NCI-H460 (cell line): ENCODE measurements at places on chromosomes 13 and 19. TPM values are rescaled to one million over a fixed set of nuclear protein-coding genes. Genes with fewer than 3 reads are reported as not detected.

GRCh38 chr19:2034729-2035589, 16.1 kb downstream of the MKNK2 start:
- no peak for DNase-seq

- no peak for DNase-seq
Measured at GRCh38 chr13:97257228-97257755, 35.2 kb downstream of the MBNL2 start.

TNNT1 gene
- total RNA-seq = 18.6 and 25.1 TPM in 2 replicates

UHRF1 gene
- 11.0 and 13.4 TPM in 2 replicates for total RNA-seq
